Fibroblast of lung (primary cell): ENCODE measurements at places on chromosomes 2 and 18. TPM values are rescaled to one million over a fixed set of nuclear protein-coding genes. Genes with fewer than 3 reads are reported as not detected.

DNA sequence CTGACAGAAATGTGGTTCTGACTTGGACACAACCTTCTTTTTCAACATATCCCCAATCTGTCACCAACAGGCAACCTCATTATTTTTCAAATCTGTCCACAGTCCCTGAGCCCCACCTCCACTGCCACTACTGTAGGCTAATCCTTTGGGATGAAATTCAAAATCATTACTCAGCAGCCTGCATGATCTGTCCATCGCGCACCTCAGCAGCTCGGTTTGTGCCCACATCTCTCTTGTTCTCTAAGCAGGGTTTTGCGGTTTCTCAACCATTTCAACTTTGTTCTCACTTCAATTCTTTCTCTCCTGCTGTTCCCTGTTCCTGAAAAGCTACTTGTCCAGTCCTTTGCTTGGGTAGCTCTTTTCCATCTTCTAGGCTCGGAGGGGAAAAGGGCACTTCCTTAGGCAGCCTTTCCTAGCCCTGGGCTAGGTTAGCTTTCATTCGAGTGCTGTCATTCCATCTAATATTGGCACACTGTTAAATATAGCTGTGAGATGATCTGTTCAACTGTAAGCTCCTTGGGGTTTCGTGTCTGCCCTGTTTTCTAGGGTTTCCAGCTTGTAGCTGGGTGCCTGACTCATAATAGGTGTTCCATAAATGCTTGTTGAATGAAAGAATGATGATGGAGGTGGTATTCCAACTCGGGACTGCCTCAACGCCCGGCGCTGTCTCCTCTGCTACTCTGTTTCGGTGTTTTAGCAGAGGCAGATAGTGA lies 653 bp upstream of the ANKAR start:
- DNase-seq, result no peak

- no peak for DNase-seq
Measured at GRCh38 chr2:22824618-22825017, 560.4 kb upstream of the KLHL29 start.

GRCh38 chr2:175432021-175432420 lies 250.5 kb upstream of the ATP5MC3 start:
- DNase-seq, result no peak

The CRYBA2 gene
- total RNA-seq, result not detected in 2 replicates

GRCh38 chr2:240596491-240596931 lies 10.0 kb downstream of the CAPN10 start:
- DNase-seq, result no peak

The PLA2R1 gene
- total RNA-seq, result 3.1 and 8.3 TPM in 2 replicates

GRCh38 chr2:113894156-113894743 lies 4.4 kb downstream of the ACTR3 start:
- peak; percentile 95 for DNase-seq

The LRRC30 gene
- not detected in 2 replicates for total RNA-seq

The SLC30A3 gene
- total RNA-seq, result under 0.01 TPM in 1 of 2 replicates, not detected in the other

The UBXN4 gene
- 64.5 and 78.8 TPM in 2 replicates for total RNA-seq

DNA sequence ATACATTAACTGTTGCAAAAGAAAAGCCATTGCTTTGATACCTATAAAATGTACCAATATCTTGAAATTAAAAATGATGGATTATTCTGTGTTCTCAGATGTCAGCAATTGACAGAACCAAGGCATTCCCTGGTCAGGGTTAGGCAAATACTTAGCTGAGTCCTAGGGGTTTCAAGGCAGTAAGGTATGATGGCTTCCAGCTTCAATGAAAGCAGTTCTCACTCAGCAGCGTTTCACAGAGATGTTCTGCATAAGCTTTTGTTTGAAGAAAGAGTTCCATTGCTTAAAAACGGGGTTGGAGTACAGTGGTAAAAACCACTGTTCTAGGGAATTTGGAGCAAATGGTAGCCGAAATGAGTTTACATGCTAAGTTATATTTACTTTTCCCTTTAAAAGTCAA lies 17.0 kb upstream of the KANSL1L start:
- DNase-seq, result no peak

- DNase-seq, result no peak
Measured at GRCh38 chr2:42777883-42778805, 14.2 kb upstream of the OXER1 start.

DNA sequence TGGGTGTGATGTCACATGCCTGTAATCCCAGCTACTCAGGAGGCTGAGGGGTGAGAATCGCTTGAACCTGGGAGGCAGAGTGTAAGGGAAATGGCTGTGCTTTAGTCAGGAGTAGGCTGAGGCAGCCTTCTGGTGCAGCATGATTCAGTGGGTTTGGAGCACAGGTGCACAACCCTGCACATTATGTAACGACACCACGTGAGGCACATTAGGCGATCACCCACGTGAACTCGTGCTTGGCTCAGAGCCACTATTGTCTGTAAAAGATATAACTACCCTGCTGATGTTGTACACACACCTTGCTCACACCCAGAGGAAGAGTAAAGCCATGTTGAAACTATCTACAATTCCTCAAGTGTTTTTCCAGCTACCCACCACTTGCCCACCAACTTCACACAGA lies 54.8 kb upstream of the ZC3H15 start:
- no peak for DNase-seq

GRCh38 chr18:22847392-22847791 lies 85.7 kb upstream of the RBBP8 start:
- DNase-seq, result peak; percentile 31

DNA sequence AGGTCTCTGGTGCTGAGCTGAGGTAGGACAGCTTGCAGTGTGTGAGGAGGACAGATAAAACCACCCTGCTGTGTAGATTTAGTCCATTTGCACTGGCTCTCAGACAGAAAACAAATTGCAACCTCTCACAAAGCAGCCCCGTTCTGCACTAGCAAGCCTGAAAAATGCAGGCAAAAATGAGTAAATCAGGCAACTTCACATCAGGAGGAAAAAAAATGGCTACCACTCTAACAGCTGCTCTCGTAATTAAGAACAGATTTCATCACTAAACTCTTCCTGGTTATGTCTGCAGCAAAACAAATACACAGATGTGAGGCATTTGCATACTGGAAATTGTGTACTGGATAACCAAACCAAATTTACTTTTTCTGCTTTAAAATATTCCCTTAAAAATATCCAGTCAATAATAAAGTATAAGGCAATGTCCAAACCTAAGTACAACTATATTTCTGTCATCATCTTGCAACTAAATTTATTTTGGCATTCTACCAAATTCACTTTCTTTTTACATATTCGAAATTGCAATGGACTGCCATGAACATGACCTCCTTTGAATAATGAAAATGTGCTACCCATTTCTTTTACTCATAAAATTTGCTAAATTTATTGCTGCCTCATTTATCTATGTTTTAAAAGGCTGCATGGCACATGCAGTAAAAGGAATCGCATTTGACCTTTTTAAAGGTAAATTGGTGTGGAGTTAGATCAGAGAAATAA lies 157.4 kb downstream of the AFF3 start:
- peak; percentile 29 for DNase-seq

The CCDC102B gene
- total RNA-seq, result 35.3 and 68.6 TPM in 2 replicates

DNA sequence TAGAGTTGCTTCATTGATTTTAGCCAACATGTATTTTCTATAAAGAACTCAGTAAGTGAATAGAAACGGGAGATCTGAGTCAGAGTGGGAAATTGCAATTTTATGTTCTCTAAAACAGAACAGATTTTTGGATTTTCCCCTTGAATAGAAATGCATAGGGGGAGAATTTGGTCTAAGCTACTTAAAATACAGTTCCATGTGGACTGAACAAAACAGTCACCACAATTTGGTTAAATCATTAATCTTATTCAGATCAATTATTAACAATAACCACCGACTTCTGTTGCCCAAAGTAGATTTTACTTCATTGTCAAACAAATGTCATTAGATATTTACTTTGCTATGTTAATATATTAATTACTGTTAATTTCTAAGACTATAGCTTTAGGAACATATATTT lies 107.7 kb downstream of the SCG2 start:
- no peak for DNase-seq

The CNDP1 gene
- not detected in 2 replicates for total RNA-seq

- peak; percentile 6 for DNase-seq
Measured at GRCh38 chr2:230327418-230328154, 593 bp downstream of the SP140L start.

- peak; percentile 45 for DNase-seq
Measured at GRCh38 chr2:157087373-157088002, 170.0 kb upstream of the GALNT5 start.

The KIAA2012 gene
- under 0.01 TPM in 1 of 2 replicates, not detected in the other for total RNA-seq

DNA sequence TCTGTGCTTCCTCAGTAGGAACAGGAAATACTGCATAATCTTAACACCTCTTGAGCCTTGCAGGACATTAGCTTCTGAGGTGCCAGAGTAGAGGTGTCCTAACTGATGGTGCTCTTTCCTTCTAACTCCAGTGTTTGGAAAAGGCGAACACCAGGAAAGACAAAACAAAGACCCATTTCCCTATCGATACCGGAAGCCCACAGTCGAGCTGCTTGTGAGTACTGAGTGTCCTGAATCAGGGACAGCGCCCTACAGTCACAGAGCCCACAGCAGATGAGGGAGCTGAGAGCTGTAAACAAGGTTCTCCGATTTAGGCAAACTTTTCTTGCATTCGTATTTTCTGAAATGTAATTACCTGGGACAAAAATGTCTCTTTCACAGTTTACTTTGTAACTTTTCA lies 50.7 kb downstream of the SLC14A2 start:
- DNase-seq, result no peak

The FHL2 gene
- 120 and 144 TPM in 2 replicates for total RNA-seq

The ARHGAP28 gene
- total RNA-seq, result 27.2 and 35.0 TPM in 2 replicates

DNA sequence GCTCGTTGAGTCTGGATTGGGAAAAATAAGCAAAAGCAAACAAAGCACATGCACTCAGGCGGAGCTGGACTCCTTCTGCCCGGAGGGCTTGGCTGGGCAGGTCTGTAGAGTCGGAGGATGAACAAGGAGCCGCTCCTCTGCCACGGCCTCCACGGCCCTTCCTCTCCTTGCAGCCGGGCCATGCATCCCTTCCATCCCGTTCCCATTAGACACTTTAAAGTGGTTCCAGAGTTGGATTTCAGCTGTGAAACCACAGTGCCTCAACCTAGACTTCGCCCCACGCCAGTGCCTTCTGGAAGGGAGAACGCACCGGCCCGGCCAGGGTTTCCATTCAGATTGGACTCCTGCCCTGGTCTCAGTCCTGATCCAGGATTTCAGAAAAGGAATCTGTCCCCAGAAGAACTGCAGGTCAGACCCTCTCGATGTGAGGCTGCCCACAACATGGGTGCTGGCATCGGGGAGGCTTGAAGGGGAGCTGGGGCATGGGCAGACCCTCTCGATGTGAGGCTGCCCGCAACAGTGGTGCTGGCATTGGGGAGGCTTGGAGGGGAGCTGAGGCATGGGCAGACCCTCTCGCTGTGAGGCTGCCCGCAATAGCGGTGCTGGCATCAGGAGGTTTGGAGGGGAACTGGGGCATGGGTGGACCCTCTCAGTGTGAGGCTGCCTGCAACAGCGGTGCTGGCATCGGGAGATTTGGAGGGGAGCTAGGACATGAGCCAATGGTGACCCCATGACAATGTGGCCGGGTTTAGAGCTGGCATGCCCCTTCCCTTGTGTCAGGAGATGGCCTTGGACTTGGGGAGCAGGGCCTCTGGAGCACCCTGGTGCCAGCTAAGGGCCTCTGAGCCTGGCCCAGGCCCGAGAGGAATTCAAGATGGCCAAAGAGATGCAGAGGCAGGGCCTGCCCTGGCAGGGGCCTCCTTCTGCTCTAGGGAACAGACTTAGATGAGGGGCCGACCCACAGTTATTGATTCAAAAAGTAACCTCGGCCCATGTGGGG lies 304.5 kb downstream of the NDUFA10 start:
- DNase-seq, result no peak

DNA sequence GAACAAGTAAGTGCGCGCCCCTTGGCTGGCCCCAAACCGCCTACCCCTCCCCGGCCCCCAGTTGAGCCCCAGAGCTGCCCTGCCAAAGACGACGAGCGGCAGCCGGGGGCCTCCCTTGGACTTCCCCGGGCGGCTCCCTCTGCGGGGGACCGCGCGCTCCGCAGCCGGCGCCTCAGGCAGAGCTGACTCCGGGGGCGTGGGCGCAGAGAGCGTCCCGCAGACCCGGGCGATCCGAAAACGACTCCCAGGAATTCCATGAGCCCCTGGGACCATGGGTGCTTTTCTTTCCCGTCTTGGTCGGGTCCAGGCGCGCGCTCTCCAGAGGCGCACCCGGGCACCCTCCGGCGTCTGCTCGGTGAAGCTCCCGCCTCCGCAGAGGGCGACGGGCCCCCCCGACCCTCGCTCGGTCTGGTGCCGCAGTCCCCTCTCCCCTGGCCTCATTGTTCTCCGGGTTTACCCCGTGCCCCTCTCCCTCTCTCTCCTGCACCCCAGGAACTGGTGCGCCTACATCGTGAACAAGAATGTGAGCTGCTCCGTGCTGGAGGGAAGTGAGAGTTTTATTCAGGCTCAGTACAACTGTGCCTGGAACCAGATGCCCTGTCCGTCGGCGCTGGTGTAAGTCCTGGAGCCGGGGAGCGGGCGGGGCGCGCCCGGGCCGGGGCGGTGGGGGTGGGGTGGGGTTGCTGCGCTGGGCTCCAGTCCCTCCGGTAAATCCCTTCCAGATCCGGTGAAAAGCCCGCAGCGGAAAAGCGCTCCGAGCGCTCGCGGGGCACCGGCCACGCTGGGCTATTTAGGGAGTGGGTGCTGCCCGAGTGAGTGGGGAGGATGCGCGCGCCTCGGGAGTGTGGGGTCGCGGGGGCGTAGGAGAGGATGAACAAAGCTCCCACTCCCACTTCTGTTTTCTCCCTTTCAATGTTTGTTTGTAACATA lies 776 bp downstream of the EMILIN2 start:
- peak; percentile 53 for DNase-seq

DNA sequence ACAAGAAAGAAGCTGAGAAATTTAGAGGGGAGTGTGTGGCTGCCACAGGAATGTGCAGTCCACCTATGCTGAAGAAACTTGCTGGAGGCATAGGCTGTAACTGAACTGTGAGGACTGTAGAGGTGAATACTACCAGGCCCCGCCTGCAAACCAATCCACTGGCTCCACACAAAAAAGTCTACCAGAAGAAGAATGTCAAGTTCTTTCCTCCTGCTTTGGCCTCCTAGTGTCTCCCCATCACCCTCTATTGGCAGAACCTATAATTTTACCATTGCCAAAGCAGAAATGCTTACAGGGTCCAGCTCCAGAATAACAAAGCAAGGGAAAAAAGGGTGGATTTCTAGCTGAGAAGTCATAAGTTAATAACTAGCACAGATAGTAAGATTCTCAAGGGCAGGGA lies 5.9 kb upstream of the ATP5MC3 start:
- peak; percentile 11 for DNase-seq

The THOC1 gene
- total RNA-seq, result 33.9 and 35.2 TPM in 2 replicates

DNA sequence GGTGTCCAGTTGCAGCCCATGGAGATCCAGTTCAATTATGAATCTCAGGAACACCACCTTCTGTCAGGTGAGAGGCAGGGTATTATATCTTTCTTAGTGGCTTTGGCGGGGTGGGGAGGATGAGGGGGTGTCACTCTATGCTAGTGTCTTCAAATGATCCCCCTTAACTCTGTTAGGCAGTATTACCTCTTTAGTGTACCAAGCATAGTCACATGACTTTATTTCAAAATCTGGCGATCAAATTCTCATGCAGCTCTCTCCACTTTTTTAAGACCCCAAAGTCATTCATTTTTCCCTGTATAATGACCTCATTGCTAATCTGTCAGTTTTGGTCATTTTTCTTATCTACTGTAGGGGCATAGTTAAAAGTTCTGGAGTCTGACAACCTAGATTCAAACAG lies 1.1 kb upstream of the ZSCAN30 start:
- no peak for DNase-seq
